NCI-H2107 (cell line): ENCODE measurements at places on chromosomes 7 and 10.

- DNase-seq: no peak
Measured at GRCh38 chr10:67433276-67433675, 262.7 kb downstream of the CTNNA3 start.

DNA sequence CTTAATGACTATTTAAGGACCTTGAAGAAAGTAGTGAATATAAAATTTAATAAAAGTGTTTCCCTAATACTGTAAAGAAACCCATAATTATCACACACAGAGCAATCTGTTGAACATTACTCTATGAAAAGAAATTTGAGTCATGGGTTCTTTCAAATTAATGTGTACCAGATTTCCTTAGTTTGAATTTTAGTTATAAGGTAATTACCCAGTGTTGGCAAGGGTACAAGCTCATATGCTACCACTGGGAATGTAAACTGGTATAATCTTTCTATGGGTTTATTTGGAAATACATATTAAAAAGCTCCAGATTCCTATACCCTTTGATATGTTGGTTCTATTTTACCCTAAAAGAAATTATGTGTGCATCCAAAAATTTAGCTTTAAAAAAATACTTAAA lies 22.9 kb downstream of the PANK1 start:
- no peak for DNase-seq

GRCh38 chr10:96850825-96851224 lies 18.7 kb downstream of the LCOR start:
- DNase-seq: no peak

DNA sequence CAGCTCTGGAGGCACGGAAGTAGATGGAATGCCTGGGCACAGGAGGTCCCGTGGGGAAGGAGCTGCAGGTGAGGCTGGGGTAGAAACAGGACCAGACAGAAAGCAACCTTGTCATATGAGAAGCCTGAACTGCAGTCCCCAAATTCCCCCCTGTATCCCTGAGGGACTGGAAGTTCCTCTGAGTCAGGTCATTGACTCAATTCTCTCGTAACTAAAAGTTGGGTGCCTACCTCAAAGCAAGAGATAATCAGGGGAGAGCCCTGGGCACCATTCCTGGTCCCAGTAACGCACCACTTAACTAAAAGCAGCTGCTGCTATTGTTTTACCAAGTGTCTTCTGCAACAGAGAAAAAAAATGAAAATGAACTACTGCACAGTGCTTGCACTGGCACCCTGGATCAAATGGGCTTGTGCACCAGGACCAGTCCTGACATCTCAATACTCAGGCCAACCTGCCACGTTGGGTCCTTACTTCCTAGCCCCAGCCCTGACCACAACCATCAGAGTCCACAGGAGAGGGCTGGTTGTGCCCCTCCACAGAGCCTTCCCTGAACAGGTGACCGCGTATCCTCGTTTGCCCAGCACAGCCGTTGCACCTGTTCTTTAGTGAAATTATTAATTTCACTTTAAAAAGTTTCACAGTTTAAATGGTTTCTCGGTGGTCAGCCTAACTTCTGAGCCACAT lies 79.3 kb downstream of the GRID1 start:
- no peak for DNase-seq

GRCh38 chr10:128072941-128073645 lies 53.1 kb downstream of the MKI67 start:
- DNase-seq: no peak

GRCh38 chr10:112141292-112141691 lies 42.3 kb downstream of the GPAM start:
- no peak for DNase-seq

GRCh38 chr7:55019191-55019690 lies 424 bp downstream of the EGFR start:
- no peak for DNase-seq

DNA sequence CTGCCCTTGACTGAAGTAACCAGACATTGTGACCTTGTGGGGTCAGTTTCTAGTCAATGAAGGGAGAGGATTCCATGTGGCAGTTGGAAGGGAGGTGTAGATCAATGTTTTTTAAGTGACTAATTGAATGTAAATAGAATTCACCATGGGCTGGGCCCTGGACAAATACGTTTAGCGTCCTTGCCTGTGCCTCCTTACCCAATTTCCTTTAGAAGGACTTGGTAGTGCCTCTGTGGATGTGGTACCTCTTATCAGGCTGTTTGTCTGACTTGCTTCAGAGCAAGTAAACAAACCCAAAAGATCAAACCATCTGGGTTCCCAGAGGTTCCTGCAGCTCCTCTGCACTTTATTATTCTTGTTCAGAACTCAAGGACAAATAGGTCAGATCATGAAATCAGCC lies 4.3 kb upstream of the KAT6B start:
- no peak for DNase-seq

GRCh38 chr10:35792291-35792690 lies 150.2 kb upstream of the FZD8 start:
- DNase-seq: no peak

DNA sequence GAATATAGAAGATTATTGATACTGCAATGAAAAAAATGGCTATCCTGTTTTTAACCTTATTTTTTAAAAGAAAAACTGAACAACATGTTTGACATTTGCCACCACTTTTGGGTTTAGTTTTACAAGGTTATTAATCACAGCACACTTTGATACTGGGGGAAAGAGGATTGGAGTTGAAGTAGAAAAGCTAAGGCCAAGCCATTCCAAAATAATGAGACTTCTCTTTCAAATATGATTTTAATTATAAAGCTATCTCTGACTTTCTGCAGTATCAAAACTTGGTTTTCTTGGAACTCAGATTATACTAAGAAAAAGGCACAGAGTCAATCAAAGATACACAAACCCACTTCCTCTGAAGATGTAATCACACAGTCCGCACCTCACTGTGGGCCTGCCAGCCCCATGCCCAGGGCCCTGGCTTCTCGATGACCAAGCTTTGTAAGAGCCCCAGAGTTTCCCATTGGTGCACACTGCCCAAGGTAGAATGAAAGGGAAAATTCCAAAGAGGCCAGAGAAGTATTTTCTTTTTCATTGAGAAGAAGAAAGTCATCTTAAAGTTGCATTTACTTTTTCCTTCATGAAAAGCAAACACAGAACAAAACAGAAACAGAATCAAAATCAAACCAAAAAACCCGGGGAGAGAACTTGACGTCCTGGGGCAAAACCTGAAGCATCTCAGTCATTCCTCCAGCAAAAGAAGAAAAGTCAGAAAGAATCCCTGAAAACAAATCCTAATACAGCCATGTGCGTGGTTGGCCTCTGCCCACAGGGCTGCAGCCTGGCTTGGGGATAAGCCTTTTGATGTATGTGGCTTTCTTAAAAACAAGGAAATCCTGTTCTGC lies 187.7 kb upstream of the KLF6 start:
- DNase-seq: no peak

GRCh38 chr10:105062951-105063350 lies 421.9 kb downstream of the SORCS3 start:
- DNase-seq: no peak

GRCh38 chr10:49541762-49542161 lies 2.8 kb upstream of the ERCC6 start:
- DNase-seq: no peak

- no peak for DNase-seq
Measured at GRCh38 chr7:42605406-42606192, 306.3 kb downstream of the C7orf25 start.

GRCh38 chr10:12947741-12948140 lies 53.8 kb downstream of the CCDC3 start:
- no peak for DNase-seq
